ENCODE measurements at places on chromosomes 12 and 14.
A peak's percentile ranks its signal among the peaks of the same experiment; 100 is the strongest.

DNA sequence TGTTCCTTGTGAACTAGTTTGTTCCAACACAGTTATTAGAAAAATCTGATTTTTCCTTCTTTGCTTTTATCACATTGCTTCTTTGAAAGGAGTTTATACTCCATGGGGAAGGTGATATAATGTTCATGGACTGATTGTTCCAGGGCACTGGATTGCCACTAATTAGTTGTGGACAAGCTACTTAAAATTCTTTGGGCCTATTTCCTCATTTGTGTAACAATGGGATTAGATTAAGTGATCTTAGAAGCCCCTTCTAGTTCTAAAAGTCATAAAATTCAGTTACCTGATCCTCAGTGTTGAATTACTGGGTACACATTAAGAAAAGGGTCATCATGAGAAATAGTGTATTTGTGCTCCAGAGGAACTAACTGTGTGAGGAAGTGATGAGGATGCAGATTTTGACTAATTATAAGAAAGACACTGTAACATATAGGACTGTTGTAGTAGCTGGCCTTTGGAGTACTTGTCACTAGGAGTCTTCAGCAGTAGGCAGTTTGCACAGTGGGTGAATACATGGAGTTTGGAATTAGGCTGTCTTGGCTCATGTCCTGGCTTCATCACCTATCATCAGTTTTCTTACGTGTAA, 82.2 kb downstream of the MIA2 start:
- no peak for DNase-seq

- peak; percentile 44 for DNase-seq
Observed at GRCh38 chr12:14961466-14962152, at the start of gene ARHGDIB. Gene ARHGDIB, minus strand, starts transcription at chr12:14961601. Its CDS starts 10,889 bp downstream, at chr12:14950712.

DNA sequence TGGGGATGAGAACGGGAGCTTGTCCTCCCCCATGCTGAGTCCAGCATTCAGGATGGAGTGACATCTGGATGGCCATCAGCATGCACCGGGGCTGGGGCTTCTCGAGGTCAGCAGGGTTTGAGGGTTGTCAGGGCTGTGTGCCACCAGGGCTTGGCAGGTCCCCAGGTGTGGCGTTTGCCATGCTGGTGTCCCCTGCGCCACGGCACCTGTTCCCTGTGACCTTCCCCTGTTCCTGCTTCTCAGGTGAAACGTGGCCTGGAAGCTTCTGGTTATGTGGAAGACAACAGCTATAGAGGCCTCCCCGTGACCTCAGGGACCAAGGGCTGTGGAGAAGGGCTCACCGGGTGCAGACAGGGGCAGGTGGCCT, 152.4 kb downstream of the KIF26A start:
- no peak for DNase-seq

- DNase-seq: no peak
Observed at GRCh38 chr12:104956870-104957718, 996 bp downstream of the SLC41A2 start.

DNA sequence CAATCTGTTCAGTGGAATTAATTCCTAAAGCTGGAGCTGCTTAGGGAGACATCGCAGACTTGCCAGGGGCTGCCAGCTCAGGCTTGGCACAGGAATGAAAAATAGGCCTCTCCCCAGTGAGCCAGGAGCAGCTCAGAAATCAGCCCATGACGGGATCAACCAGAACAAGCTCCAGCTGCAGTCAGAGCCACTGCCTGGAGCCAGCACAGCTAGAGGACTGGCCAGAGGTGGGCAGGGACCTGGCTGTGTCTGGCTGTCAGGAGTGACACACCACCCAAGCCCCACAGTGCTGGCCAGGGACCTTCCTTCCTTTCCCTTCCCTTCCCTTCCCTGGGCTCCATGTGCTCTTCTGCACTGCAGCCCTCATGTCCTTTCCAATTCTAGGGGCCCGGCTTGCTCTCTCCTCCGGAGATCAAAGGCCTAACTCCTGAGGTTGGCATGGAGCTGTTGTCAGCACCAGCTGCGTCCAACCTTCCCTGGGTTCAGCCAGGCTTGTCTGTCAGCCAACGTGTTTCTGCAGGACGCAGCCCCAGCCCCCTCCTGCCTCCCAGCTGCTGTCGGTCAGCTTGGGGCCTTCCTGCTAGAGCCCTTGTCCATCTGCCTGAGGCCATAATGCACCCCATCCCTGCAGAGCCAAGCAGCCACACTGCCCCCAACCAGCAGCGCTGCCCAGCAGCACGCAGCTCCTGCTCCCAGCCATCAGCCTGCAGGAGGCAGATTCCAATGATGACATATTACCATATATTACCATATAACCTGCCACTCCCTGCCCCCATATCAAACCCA, 149.3 kb downstream of the CALM1 start:
- no peak for DNase-seq

GRCh38 chr12:104553421-104553820, 96.7 kb downstream of the CHST11 start:
- no peak for DNase-seq

DNA sequence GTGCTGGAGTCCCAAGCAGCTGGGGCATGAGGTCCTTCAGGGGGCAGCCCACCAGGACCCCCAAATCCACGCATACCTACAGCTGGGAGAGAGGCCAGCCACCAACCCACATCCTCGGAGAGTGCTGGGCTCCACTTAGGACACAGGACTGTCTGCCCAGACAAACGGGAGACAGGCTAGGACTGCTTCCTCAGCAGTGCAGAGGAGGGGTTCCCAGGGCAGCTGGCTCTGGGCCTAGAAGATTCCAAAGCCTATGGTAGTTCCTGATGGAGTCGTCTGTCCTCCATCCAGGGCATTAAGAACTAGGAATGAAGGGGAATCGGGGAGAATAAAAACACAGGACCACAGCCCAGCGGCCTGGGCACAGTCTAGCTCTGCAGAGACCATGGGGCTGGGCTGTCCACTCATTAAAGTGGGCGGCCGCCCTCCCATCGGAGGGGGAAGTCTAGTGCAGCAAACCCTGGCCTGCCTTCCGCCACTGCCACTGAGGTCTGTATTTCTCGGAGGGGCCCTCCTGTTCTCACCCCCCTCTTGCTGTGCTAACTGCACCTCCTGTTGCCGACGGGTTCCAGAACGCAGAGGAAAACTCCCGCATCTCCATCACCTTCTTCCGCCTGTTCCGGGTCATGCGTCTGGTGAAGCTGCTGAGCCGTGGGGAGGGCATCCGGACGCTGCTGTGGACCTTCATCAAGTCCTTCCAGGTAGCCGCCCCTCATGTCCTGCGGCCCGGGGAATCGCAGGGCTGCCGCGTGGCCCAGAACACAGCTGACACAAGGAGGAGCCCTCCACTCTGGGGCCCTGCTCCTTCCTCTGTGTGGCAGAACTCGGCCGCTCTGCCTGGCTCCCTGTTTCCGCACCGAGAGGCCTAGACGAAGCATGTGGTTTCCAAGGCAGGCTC, 143.5 kb upstream of the FKBP4 start:
- DNase-seq: no peak

DNA sequence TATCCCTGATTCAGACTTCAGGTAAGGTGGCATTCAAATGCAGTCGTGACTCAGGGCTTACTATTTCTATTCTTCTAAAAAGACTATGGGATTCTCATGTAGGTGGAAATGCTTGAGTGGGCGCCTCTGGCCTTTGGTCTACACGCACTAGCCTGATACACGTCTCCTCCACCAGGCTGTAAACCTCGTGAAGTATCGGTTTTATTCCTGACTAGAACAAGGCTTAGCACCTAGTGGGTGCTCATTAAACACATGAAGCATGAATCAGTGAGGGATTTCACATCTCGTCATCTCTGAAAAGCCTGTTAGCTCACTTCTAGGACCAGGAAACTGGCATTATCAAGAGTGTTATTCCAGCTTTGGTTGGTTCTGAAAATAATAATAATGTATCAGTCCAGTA, 17.7 kb upstream of the HNF1A start:
- DNase-seq: no peak

- DNase-seq: peak; percentile 95
Observed at GRCh38 chr12:6613776-6614512, 6.8 kb upstream of the CHD4 start.

DNA sequence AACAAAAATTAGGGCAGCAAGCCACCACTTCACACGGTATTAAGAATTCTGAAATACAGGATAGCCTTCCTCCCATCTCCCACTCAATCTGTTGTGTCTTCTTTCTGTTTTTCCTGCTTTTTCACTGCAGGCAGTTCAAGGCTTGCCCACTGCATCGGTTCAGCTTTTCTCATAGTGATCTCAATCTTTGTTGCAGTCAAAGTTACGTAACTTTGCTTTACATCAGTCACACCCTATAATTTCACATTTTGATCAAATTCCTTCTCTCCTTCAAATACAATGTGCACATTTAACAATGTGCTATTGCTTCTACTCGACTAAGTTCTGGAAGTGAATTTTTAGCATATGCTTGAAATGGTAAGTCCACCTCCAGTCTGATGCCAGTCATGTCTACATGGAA, 217.6 kb downstream of the EFCAB11 start:
- peak; percentile 18 for DNase-seq

- no peak for DNase-seq
Observed at GRCh38 chr14:101928415-101928841, 35.9 kb upstream of the DYNC1H1 start.

DNA sequence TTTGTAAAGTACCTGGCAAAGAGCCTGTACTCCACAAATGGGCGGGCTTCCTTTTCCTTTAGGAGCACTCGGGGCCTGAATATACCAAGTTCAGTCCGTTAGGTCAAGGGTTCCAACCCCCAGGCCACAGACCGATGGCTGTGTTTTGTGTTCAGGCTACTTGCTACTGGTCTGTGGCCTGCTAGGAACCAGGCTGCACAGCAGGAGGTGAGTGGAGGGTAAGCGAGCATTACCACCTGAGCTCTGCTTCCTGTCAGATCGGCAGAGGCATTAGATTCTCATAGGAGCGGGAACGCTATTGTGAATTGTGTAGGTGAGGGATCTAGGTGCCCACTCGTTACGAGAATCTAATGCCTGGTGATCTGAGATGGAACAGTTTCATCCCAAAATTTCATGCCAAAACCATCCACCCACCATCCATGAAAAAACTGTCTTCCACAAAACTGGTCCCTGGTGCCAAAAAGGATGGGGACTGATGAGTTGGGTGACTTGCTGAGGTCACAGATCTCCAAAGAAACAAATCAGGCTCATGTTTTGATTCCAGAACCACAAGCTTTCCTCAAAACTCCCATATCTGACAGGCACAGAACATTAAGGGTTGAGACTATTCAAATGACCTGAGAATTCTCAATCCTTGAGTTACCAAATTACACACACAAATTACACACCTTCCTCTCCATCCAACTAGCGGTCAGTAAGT, 4.2 kb downstream of the CSRP2 start:
- DNase-seq: no peak

- DNase-seq: no peak
Observed at GRCh38 chr14:77603031-77603430, 13.4 kb downstream of the SPTLC2 start.

GRCh38 chr12:108816652-108817335, 40.6 kb downstream of the SSH1 start:
- DNase-seq: no peak

DNA sequence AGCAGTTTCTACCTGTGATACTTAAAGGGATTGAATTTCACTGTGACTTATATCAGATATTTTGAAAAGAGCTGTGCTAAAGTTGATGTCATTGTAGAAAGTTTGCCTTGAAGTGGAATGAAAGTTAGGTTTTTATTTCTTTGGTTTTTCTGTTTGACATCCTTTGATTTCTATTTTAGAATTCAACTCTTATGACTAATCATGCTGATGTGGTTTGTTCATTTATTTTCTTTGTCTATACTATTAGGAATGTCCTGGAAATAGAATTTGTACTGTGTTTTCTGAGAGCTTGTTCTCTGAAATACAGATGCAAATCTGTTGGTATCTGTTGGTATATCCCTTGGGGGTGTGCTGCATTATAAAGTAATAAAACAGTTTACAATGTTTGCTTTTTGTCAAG, 3.3 kb downstream of the CNOT2 start:
- peak; percentile 47 for DNase-seq

DNA sequence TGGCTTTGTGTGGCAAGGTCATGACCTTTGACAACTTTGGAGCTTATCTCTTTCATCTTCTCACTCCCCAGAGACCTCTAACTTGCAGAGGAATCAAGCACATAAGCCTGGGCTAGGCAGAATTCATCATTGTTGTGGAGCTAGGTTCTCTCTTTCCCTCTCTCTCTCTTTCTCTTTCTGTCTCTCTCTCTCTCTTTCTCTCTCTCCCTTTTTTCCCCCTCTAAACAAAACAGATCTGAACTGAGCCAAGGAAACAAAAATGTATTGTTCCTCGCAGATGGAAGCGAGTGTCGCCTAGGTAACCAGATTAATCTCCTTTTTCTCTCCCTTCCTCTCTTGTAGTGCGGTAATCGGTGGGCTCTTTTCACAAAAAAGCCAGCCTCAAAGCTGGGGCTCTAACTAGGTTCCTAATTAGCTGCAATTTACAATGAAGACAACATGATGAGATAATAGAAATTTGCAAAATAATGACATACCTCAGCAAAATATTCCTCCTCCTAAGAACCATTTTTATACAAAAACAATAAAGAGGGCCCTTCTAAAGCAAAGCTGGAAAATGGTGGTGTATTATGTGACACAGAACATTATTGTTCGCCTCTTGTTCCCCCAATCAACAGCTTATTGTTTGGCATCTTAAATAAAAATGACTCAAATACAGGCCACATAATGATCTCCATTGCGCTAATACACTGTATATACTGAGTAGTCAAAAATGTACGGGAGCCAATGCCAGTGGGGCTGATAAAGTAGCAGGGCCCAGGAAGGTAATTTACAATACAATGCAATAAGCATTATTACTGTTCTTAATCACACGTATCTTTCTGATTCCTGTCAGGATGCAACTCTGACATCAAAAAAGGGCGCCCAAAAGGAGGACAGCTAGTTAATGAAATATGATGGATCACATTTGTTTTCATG, 65.7 kb upstream of the SOX5 start:
- no peak for DNase-seq

DNA sequence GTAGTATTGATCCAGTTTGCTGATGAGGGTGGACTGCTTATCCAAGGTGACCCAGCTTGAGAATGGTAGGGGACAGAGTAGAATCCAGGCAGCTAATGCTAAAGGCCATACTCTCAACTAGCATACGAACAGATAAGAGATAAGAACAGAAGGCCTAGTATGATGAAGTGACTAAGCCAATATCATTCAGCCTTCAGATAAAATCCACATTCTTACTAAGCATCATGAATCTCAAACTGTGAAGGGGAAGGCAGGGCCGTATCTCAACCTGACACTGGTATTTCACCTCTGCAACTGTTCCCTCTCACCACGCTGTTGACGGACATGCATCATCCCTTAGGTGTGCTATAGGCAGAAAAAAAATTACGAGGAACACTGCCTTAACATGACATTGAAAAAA, 8.1 kb upstream of the CKAP4 start:
- no peak for DNase-seq

Data from iris pigment epithelial cell (primary cell).